ENCODE measurements at places on chromosomes 1 and 21.
A peak's percentile ranks its signal among the peaks of the same experiment; 100 is the strongest.

DNA sequence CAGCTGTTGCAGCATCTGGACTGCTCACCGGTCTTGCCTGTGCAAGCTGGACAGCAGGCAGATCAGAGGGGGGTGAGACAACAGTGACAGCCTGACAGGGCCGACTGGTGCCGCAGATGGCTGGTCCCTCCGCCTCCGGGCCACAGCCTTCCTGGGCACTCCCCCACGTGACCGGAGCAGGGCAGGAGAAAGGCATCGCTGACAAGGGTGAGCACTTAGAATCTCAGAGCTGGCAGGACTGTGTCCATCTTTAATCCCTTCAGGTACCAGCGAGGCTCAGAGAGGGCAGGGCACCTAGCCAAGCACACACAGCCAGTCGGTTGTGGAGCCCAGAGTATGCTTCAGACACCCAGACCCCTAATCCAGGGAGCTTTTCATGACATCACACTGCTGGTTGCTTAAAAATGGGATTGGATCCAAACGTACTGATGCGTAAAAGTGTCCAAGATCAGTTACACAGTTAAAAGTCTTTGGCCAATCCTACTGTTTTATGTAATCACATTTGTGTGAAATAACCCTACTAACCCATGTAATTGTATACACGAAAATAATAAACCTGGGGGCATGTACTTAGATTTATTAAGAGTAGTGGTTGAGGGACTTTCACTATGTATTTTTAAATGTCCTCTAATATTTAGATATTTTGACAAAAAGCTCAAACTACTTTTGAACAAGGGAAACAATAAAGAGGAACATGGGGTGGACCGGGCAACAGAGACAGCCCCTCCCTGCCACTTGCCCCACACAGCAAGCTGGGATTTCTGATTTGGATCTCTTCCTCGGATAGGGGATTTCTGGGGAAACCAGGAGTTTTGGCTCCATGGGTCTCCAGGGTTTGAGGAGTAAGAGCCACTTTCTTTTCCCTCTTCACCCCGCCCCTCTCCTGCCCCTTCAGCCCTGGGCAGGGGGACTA, 758 bp upstream of the CNTN2 start:
- no peak for DNase-seq

GRCh38 chr1:13700521-13701270, 708 bp downstream of the PRDM2 start:
- peak; percentile 60 for DNase-seq

GRCh38 chr1:186735463-186735862, 55.2 kb upstream of the PTGS2 start:
- DNase-seq, result no peak

DNA sequence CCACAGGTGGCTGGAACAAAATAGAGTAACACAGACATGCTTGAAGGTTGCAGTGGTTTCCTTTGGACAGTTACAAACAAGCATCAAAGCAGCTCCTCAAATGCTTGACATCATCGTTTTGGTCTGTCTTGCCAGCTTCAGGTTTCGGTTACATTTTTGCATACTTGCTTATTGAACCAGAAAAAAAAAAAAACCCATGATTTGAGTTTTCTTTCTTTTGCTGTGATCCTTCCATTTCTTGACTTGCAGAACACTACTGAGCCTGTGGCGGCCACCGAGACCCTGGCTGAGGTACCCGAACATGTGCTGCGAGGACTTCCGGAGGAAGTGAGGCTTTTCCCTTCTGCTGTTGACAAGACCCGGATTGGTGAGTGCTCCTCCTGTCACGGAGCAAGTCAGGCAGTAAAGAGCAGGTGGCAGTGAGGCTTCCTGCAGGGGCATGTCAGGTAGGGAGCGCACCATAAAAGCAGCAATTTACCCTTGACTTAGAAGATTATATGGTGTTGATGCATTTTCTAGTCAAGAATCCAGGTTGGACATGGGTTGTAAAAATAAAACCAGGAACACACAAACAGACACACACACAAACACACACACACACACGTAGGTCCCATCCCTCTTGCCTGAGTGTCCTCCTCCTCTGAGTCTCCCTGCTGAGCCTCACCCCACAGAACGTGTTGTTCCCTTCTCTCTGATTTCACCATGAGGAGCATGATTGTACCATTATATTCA, 30.9 kb downstream of the PRDM2 start:
- DNase-seq, result peak; percentile 80

DNA sequence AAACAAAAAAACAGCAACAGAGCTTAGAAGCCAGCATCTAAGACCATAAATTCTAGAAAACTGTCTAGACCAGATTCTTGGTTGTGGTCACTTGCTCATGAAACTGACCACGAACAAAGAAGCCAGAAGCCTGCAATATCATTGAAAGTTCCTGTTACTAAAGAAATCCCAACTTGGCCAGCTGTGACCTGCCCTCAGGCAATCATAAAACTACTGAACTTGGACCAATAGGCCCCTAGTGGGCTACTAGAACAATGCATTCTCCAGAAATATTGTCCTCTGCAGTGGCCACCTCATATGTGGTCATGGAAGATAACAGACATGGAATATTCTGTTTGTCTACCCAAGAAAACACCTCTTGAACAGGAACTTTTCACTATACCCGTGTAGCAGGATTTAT, 87.7 kb downstream of the SPATA17 start:
- DNase-seq, result no peak

DNA sequence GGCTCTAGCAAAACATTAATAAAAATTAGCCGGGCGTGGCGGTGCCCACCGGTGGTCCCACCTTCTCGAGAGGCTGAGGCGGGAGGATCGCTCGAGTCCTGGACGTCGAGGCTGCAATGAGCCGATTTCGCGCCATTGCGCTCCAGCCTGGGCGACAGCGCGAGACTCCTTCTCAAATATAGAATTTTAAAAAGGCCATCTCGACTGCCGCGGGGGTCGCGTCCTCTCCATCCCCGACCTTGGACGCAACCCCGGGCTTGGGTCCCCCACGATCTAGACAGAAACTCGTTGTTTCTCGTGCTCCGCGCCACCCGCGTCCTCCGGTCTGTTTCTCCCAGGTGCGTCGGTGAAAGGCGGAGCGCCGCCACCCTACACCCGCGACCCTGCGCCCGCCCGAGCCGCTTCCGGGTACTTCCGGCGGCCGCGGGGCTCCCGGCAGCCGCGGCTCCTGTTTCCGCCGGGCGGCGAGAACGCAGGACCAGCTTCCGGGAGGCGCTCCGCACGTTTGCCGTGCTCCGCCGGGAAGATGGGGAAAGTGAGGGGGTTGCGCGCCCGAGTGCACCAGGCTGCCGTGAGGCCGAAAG, at the start of gene SLX9:
TSS of gene SLX9 (plus strand) at position 498 of the 584 bp plus-strand sequence. CDS start at position 527, 29 bp downstream.
- DNase-seq, result peak; percentile 86

Data from stimulated activated CD8-positive, alpha-beta memory T cell treated with anti-CD3 and anti-CD28 coated beads, Interleukin-4, amount 100 ng/mL, for 48 hours (primary cell).